ENCODE measurements at places on chromosomes 5 and 9.

DNA sequence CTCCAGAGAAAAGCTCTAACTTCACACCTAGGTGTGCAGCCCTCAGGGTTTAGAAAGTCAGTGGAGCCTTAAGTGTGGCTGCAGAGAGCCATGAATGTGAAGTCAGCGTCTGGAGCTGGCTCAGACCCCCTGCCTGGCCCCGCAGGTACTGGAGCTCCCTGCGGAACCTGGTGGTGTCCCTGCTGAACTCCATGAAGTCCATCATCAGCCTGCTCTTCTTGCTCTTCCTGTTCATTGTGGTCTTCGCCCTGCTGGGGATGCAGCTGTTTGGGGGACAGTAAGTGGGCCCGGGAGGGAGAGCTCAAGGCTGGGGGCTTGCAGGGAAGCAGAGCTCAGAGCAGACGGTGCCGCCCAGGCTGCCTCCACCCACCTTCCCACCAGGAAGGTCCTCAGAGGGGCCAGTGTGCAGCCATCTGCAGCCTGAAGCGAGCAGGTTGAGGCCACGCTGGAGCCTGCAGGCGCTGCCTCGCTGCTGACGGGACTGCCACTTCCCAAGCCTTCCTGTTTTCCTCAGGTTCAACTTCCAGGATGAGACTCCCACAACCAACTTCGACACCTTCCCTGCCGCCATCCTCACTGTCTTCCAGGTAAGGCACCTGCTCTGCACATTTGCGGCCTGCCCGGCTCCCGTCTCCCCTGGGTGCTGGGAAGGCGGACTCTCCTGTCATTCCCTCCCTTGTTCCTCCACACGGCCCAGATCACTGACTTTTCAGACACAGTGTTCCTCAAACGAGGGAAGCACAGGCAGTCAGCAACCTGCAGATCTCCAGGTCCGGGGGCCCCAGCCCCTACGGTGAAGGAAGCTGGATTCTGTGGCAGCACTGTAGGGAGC lies 108.9 kb downstream of the CACNA1B start:
- no peak for DNase-seq

DNA sequence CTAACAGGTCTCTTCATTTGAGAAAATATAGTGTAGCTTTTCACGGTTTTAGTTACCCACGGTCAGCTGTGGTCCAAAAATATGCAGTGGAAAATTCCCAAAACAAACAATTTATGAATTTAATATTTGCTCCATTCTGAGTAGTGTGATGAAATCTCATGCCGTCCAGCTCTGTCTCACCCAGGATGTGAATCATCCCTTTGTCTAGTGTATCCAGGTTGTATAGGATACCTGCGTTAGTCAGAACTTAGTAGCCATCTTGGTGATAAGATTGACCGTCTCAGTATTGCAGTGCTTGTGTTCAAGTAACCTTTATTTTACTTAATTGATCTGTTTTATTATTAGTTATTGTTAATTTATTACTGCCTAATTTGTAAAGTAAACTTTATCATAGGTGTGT lies 41.1 kb downstream of the NDUFS4 start:
- DNase-seq: no peak

DNA sequence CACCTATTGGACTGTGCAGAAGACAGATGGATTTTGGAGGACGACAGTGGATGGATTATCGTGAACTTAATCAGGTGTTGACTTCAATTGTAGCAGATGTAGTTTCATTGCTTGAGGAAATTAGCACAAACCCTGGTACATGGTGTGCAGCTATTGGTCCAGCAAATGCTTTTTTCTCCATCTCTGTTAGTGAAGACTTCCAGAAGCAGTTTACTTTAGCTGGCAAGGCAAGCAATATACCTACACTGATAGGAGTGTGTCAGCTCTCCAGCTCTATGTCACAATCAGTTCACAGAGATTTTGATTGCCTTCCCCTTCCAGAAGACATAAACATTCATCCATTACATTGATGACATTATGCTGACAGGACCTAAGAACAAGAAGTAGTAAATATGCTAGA lies 35.7 kb upstream of the ROR2 start:
- DNase-seq: no peak

DNA sequence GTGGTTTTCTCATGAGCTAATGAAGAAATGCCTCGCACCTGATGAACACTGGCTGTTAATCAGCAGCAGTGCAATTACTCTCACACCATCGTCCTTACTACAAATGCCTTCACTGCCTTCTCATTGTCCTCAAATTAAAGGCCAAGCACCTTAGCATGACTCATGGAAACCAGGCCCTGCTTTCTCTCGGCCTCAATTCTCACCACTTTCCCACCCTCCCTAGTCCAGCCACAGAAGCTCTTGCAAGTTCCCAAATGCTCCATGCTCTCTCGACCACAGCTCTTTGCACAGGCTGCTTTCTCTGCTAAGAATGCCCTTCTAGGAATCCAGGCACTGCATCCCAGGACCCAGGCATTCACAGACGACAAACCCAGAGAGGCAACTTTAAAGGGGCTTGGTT lies 94.6 kb upstream of the KLF4 start:
- DNase-seq: no peak

DNA sequence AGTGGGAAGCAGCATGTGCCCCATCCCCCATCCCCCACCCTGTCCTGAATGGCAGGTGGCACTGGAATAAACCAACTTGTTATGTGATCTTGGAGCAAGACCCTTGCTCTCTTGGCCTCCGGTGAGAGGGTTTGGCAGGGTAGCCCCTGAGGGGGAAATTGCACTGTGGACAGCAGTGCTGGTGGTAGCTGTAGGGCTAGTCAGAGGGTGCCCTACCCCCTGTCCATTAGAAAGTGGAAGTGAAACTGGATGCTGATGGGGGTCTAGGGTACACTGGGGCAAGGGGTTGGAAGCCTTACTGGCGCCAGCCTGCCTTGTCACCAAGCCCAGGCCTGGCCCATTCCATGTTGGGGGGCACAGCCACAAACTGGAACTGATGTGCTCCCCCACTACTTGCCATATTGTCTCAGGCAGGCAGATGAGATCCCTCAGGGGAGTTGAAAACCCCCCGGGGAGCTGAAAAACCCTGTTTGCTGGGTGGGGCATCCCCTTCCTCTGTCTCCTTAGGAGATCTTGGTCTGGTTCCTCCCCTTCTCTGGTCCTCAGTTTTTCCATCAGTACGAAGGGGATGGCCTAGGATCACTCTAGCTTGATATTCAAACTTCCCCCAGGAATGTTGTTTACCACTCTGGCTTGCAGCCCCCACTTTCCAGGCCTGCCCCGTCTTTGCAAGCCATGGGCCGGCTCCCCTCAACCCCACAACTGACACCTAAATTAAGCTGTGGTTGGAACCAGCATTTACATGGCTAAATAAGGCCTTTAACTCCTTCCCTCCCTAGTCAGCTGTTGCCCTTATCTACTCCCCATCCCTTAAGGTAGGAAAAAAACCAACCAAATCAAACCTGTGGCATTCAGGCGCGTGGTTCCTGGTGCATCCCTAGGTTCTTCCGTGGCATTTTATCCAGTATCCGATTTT lies 14.4 kb upstream of the SYNPO start:
- DNase-seq: no peak
